ENCODE measurements at places on chromosomes 11 and 22.

DNA sequence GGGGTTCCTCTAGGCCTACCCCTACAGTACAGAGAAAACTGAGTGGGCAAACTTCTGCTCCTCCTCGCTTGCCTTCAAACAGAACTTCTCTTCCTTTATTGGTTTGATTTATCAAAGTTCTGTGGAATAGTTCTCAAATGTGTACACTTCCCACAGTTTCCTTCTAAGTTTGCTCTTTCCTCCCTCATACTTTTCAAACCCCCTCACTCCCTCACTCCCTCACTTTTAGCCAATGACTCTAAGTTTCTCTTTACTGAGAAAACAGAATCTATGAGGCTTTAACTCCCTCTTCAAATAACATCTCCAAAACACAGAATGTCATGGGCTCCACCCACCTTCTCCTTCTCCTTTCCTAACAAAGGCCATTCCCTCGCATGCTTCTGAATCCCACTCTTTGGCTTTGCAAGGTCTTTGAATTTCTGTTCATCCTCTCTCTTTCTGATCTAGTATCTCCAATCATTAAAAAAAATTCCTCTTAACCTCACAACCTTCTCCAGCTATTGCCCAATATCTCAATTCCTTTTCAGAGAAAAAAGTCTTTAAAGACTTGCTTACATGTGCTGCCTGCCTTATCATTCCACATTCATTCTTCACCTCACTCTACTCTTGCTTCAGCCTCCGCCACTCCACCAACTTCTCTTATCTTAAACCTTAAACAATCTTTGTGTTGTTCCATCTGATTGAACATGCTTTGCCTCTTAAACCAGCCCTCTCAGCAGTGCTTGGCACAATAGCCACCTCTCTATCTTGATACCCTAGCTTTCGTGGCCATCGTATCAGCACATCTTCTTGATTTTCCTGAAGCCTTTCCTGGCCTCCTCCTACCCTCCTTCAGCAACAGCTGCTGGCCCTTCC, 57.2 kb downstream of the DDI1 start:
- no peak for DNase-seq

DNA sequence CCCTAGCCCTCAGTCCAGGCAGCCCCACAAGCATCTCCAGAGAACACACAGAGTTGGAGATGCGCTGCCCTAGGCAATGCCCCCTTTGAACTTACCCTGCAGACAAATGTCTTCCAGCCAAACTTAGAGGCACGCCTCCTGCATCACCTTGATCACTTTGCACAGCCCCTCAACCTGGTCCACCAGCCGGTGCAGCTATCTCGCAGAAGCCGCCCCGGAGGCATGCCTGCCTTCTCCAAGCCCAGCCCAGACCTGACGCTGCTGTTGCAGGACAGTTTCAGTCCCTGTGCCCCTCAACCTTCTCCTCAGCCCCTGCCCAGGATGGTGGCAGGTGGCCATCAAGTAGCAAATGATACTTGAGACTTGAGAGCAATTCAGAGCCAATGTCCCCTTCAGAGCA, 16.7 kb upstream of the POU2AF1 start:
- DNase-seq, result no peak

- no peak for DNase-seq
Observed at GRCh38 chr11:90803366-90803765, 580.5 kb upstream of the CHORDC1 start.

- no peak for DNase-seq
Observed at GRCh38 chr11:132087148-132087547, 716.7 kb downstream of the NTM start.

DNA sequence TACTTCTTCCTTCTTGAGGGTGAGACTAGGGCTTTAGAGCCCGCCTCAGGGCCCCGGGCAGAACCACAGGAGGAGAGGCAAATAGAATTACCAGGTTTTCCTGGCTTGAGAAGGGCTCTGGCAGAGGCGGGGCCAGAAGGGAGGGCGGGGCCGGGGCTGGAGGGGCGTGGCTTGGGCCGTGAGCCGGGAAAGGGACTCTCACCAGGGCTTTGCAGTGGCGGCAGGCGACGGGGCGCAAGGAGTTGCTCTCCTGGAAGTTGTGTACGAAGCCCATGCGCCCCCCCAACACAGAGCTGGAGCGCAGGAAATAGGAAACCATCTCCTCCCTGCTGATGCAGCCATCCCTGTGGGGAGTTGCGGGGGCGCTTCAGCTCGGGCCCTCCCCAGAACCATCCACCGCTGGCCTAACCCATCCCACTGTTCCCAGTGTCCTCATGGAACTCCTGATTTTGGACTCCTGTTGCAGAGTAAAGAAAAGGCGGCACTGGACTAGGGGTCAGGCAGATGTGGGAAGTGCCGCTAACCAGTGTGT, 6.9 kb upstream of the NRXN2 start:
- no peak for DNase-seq

- DNase-seq, result no peak
Observed at GRCh38 chr11:46069595-46069994, 51.7 kb downstream of the PHF21A start.

DNA sequence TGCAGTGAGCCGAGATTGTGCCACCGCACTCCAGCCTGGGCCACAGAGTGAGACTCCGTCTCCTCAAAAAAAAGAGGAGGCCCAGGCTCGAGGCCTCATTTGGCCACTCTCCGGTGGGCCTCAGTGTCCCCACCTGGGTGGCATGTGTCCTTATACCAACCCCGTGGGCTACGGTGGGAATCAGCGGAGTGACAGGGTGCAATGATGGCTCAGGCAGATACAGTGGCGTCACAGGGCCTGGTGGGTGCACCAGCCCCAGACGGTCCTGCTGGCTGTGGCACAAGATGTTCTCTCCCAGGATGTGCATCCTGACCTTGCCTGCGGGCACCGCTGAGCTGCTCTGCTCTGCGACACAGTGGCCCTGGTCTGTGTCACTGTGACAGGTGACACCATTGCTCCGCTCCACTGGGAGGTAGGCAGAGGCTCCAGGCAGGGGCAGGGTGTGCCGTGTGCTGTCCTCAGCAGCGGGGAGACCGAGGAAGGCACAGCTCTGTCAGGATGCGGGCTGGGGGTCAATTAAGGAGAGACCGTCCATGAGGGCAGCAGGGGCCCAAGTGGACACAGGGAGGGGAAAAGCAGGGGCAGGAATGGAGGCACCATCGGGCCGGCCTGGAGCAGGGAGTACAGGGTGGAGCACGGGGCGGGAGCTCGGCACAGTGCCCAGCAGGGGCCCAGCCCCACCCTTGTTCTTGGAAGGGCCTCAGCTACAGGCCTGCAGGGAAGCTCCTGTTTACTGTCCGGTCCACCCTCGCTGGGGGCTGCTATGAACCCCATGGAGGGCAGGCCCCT, 21.7 kb upstream of the TH start:
- DNase-seq, result no peak

GRCh38 chr11:103257360-103257759, 148.1 kb downstream of the DYNC2H1 start:
- DNase-seq, result no peak

DNA sequence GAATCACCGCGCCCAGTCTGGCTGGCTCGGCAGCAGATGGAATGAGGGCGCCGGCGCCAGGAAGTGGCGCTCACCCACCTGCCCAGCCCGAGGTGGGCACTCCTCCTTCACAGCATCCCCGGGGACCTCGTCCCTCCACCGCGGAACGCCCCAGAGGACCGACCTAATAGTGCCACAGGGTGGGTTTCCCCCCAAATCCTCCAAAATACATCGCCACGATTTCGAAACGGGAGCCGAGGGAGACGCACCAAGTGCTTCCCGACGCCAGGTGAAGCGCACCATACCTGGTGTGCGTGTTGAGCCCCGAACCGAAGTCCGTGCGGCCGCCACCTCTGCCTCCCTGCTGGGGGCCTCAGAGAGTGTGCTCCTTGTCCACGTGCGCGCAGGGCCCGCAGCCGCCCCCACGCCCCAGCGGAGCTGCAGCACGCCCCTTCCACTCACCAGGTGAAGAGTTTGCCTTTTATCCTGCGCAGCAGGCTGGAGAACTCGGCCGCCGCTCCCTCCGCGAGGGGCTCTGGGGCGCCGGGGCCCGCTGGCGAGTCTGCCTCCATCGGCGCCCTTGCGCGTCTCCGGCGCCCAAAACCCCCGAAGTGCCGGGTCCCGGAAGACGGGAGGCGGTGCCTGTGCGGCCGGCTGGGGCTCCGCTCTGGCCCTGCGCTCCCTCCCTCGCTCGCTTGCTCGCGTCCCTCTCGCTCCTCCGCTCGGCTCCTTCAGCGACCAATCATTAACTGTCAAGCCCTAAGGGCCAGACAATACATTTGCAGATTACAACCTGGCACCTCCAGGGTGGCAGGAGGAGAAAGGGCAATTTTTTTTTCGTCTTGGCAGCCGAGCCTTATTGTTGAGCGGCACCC, at the start of gene SLC35F2:
SLC35F2 (minus strand) TSS at position 571 of the 854 bp plus-strand sequence; CDS start at position 551, 20 bp downstream.
- peak; percentile 43 for DNase-seq

GRCh38 chr22:33710326-33710725, 209.9 kb downstream of the LARGE1 start:
- DNase-seq, result no peak

GRCh38 chr11:126210871-126211235, 597 bp downstream of the RPUSD4 start:
- no peak for DNase-seq

DNA sequence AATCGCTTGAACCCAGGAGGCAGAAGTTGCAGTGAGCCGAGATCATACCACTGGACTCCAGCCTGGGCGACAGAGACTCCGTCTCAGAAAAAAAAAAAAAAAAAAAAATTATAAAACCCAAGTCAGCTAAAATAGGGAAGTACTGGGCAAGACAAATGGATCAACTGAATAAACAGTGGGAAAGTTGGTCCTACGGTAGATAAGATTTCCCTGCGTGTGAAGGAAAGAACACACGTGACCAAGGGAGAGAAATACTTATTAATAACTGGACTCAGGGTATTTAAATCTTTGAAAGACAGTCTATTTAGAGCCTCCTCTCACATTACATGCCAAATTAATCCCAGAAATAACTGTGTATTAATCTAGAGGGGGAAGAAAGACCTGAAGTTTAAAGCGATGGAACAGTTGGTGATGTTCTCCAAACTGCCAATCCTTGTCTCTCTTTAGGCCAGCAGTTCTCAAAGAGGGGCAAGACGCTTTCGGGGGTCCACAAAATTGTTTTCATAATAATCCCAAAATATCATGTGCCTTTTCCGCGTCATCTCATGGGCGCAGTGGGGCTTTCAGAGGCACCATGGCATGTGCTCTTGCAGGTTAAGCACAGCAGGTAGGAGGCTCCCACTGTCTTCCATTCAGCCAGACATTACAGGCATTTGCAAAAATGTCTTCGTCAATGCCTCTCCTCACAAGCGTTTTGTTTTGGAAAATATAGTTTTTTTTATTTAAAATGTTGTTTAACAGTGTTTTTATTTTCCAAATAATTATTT, 6.6 kb downstream of the RTL6 start:
- DNase-seq, result no peak

- no peak for DNase-seq
Observed at GRCh38 chr22:36330655-36331305, 57.0 kb downstream of the MYH9 start.

DNA sequence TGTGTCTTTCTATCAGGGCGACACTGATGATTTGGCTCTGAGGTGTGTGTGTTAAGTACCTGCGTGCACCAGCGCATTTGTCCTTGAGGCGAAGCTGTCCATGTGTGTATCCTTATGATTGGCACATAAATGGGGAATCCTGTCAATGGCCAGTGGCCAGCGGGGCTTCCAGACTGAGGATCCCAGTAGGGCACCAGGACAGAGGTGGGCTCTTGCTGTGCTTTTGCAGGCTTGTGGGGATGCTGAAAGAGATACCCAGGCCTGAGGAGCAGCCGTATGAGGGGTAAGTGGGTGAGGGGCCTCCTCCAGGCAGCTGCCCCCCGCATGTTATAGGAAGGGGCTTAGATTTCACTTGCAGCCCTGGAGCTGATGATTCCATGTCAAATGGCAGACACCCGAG, 156.8 kb downstream of the ST3GAL4 start:
- no peak for DNase-seq

GRCh38 chr11:64854534-64855502, 10.4 kb upstream of the CDC42BPG start:
- no peak for DNase-seq

- peak; percentile 54 for DNase-seq
Observed at GRCh38 chr11:65314501-65315203, at the start of gene CDC42EP2. Gene CDC42EP2 (plus strand): TSS chr11:65314866. CDS start chr11:65320899, 6,033 bp downstream.

GRCh38 chr11:123061403-123062157, at the start of gene HSPA8:
Gene HSPA8 (minus strand): TSS chr11:123062136. CDS start chr11:123061324, 812 bp downstream.
- DNase-seq, result peak; percentile 44
